Stimulated activated CD8-positive, alpha-beta memory T cell treated with anti-CD3 and anti-CD28 coated beads, Interleukin-4, amount 100 ng/mL, for 48 hours (primary cell): ENCODE measurements at places on chromosomes 3 and 15.
A peak's percentile ranks its signal among the peaks of the same experiment; 100 is the strongest.

DNA sequence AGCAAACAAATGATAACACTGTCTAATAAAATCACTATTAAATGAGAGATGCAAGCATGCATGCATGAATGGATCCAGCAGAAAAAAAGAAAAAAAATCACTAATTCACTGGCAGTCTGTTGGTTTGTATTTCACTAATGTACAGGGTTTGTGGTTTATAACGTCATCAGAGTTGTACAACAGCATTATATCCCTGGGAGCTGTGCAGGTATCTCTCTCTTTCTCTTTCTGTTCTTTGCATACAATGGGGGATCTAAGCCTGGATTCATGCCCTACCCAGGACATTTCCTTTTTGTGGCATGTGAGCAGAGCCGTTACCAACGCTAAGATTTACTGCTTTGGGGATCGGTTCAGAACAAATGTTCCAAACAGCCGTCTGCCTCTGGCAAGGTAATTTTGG is 229.5 kb downstream of the SOX2 start:
- DNase-seq: no peak

GRCh38 chr3:194689493-194689944 is 3.8 kb downstream of the FAM43A start:
- peak; percentile 44 for DNase-seq

DNA sequence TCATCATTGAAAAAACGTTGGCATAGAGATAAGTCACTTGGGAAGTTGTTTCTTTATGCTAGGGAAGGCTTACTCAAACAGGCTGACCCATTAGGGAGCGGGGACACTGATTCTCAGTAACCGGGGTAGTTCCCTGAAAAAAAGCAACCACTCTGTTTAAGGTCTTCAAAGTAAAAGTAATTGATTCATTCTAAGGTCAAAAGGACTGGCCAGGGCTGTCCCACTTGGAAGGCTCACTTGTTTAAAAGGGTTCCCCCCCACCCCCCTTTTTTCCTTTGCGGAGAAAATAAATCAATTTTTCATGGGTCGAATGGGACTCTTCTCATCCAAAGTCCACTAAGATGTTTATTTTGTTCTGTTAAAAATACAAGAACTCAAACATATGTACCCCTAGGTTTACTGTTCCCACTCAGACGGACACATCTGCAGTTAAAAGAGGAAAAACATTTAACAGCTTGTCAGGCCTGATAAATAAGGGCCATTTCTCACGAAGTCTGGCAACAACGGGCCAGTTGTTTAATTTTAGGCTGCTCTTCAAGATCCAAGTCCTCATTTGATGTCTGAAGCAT is 53.0 kb downstream of the ARHGEF3 start:
- no peak for DNase-seq

- no peak for DNase-seq
Observed at GRCh38 chr15:89578146-89578545, 2.9 kb downstream of the TICRR start.

GRCh38 chr3:47890828-47891612 is 88.1 kb downstream of the DHX30 start:
- no peak for DNase-seq

GRCh38 chr3:12752809-12753208 is 6.2 kb downstream of the TMEM40 start:
- DNase-seq: no peak

- peak; percentile 42 for DNase-seq
Observed at GRCh38 chr15:37764733-37765191, 169.7 kb upstream of the TMCO5A start.
